Activated CD4-positive, alpha-beta T cell treated with anti-CD3 and anti-CD28 coated beads, Interleukin-2, Interleukin-6, amounts not matched to agents 100 ng/mL and 50 ng/mL, durations not matched to agents 16 hours and 8 hours (primary cell): ENCODE measurements at places on chromosomes 1 and 21.
A peak's percentile ranks its signal among the peaks of the same experiment; 100 is the strongest.

- no peak for DNase-seq
These were observed 18.1 kb downstream of the CITED4 start for GRCh38 chr1:40844079-40844478.

GRCh38 chr21:32742396-32742795 lies 14.6 kb upstream of the SYNJ1 start:
- no peak for DNase-seq

DNA sequence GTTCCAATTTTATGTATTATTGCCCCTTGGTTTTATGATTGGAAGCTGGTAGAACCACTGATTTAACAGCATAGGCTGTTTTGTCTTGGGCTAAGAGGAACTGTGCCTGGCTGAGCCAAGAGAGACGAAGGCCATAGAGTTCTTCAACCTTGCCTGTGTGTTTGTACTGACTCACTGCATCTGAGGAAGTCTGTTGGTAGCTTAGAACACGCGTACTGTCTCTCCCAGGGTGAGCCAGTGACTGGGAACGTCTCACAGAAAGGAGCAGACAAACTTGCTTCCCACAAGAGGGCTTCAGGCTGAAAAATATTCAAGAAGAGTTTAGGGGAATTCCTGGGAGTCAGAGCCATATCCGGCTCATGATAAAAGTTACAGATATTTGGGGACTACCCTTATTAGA lies 14.9 kb downstream of the TMEM51 start:
- DNase-seq, result no peak

GRCh38 chr1:110309139-110309538 lies 30.0 kb upstream of the RBM15 start:
- DNase-seq, result no peak

- DNase-seq, result peak; percentile 0
These were observed 40.9 kb upstream of the SIK1 start for GRCh38 chr21:43467785-43468184.

- DNase-seq, result no peak
These were observed 19.3 kb upstream of the TBX19 start for GRCh38 chr1:168261390-168261789.

GRCh38 chr1:55015123-55015522 lies 16.4 kb downstream of the BSND start:
- DNase-seq, result no peak

GRCh38 chr1:247906504-247907047 lies 11.2 kb downstream of the OR2W3 start:
- DNase-seq, result peak; percentile 10

DNA sequence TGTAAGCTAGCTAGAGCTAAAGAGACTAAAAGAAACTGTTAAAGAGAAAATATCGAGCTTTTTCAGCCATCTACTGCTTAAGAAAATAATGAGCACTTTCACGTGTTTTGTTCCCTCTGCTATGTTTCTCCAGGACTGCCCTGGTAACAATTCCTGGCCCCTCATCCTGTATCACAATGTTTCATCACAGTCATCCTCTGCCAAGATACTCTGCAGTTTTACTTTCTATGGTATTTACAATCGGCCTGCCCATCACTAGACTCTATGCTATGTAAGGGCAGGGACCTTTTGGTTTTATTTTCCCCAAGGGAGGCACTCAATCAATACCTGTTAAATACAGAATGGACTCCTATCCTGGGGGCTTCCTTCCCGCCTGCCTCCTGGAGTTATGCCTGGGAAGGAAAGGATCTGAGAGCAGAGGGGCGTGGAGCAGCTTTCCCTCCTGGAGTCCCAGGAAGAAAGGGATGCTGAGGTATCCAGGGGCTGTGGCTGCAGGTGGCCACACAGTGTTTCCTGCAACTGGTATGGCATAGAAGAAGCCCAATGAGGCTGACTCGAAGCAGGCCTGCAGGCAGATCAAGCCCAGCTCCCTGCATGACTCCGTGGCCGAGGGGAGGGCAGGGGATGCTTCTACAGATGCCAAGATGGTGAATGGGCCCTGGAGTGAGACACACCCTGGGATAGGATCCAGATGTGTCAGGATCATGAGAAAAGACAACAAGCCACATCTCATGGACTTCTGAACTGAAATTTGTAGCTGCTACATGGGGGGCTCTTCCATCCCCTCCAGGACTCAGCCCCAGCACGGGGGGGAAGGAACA lies 52.9 kb downstream of the MATN1 start:
- no peak for DNase-seq

GRCh38 chr1:205504311-205505075 lies at the start of gene CDK18:
Gene CDK18, plus strand, starts transcription at chr1:205504669. Its CDS starts 18,499 bp downstream, at chr1:205523168.
- peak; percentile 41 for DNase-seq

GRCh38 chr1:38558500-38559445 lies 300.8 kb downstream of the RRAGC start:
- DNase-seq, result no peak

DNA sequence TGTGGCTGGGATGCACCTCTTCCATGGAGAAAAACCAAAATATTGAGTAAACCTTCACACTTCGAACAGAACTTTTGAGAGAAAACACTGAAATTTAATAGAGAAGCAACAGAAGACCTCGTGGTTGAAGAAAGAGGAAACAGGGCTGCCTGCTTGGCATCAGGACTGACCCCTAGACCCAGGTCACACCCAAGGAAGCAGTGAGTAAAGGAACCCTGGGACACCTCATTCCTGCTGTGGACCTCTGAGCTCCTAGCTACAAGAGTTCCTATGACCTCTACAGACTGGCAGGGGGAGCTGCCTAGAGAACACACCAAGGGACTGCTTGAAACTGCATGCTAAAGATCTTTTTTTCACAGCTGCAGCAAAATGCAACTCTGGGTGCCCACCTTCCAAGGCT lies 67.8 kb downstream of the FASLG start:
- no peak for DNase-seq

- DNase-seq, result no peak
These were observed 127.0 kb downstream of the CRB1 start for GRCh38 chr1:197394831-197395608.

DNA sequence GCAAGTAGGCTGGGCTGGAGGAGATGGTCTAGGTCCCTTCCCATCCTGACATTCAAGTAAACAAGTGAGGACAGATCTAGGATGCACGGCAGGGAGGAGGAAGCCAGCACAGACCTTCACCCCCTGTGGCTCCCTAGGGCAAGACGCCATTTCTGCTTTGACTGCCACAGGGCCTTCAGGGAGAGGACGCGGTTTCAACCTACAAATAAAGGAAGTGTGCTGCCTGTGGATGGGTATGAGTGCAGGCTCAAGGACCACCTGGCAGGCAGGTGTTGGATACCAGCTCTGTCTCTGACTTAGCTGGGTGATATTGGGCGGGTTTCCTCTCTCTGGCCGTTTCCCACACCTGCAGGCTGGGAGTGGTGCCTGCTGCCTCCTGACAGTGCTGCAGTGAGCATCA lies 16.2 kb downstream of the SLC2A1 start:
- no peak for DNase-seq

DNA sequence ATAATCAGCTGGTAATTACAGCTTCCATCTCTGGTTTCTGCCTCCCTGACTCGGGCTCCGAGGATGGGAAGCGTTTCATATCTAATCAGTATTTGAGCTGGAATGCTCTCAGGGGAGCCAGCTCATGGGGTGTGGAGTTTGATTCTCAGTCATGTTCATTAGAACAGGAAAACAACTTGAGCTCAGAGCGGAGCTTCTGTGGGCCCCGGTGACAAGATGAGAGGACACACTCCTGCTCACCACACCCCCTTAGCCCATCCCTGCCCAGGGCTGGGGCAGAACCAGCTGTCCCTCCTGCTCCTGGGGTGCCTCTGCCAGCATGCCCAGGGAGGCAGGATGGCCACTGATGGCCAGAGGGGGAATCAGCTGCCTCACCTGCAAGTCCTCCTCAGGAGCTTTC lies 726.0 kb downstream of the PTPRU start:
- DNase-seq, result no peak

DNA sequence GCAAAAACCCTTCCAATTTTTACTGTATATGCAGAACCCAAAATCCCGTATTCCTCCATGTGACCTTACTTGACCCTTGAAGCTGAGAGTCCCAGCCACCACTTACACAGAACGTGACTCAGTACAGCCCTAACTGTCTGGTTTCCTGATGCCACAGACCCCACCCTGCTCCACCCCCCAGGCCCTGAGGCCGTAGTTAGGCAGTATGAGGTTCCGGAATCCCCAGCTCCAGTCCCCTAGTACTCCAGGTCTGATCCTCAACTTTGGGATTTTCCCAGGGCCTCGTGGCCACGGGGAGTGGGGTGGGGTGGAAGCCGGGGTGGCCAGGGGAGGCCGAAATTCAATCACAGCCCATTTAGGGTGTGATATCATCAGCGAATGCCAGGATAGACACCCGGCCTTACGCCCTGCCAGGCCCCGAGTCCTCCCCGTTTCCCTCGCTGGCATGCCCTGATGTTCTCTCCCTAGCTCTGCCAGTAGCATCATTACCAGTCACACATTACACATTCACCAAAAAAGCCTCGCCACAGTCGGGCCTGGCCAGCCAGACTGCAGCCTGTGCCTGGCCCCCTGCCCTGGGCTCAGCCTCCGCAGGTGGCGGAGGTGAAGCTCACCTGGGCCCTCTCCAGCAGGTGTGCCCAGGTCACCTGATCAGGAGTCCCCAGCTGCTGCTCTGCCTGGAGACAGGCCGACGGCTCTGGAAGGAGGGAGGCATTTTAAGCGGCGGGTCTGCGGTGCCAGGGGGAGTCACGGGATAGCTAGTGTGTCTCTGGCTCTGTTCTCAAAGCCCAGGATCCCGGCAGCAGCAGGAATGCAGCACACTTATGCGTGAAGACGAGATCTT lies 70.8 kb downstream of the SCCPDH start:
- DNase-seq, result no peak

- DNase-seq, result no peak
These were observed 46.7 kb downstream of the RGS4 start for GRCh38 chr1:163115887-163116286.

GRCh38 chr21:43332861-43333297 lies 94.1 kb downstream of the SIK1 start:
- no peak for DNase-seq

DNA sequence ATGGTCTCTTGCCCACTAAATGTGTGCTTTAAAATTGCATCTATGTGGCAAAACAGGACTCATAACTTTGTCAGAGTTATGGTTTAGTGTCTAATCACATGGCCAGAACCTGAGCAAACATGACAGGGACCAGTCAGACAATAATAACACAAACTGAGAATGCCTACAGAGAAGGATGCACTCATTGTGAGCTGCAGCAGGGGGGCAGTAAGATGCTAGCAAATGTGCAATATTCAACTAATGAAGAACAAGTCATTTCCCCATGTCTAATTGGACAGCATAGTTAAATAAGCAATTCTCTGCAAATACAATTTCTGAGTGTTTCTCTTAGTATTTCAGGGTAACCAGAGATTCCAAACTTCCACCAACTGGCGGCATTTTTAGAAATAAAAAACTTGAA lies 30.8 kb downstream of the SPAG17 start:
- no peak for DNase-seq

- no peak for DNase-seq
These were observed 33.1 kb downstream of the LTN1 start for GRCh38 chr21:28959367-28960099.

DNA sequence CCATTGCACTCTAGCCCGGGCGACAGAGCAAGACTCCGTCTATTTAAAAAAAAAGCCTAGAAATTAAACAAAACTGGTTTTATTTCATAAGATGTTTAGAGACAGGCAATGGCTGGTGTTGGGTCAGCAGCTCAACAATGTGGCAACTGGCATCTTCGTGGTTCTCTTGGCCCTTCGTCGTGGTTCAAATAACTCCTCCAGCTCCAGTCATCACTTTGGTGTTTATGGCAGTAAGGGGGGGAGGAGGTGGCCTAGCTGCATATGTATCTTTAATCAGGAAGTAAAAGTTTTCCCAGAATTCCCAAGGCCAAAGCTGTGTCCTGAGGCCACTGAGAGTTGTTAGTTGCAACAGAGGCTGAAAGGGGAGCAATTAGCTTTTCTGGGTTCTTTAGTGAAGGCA lies 13.0 kb upstream of the LTN1 start:
- no peak for DNase-seq

GRCh38 chr21:26845066-26845758 lies at the start of gene ADAMTS1:
Gene ADAMTS1, minus strand, starts transcription at chr21:26845409. Its CDS starts 455 bp downstream, at chr21:26844954.
- peak; percentile 24 for DNase-seq

DNA sequence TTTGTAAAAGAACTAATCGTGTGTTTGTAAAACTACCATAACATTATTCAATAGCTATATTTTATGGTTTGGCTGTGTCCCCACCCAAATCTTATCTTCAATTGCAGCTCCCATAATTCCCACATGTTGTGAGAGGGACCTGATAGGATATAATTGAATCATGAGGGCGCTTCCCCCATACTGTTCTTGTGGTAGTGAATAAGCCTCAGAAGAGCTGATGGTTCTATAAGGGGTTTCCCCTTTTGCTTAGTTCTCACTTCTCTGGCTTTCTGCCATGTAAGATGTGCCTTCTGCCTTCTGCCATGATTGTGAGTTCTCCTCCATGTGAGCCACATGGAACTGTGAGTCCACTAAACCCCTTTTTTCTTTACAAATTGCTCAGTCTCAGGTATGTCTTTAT lies 1372.3 kb downstream of the AMY1C start:
- DNase-seq, result no peak

DNA sequence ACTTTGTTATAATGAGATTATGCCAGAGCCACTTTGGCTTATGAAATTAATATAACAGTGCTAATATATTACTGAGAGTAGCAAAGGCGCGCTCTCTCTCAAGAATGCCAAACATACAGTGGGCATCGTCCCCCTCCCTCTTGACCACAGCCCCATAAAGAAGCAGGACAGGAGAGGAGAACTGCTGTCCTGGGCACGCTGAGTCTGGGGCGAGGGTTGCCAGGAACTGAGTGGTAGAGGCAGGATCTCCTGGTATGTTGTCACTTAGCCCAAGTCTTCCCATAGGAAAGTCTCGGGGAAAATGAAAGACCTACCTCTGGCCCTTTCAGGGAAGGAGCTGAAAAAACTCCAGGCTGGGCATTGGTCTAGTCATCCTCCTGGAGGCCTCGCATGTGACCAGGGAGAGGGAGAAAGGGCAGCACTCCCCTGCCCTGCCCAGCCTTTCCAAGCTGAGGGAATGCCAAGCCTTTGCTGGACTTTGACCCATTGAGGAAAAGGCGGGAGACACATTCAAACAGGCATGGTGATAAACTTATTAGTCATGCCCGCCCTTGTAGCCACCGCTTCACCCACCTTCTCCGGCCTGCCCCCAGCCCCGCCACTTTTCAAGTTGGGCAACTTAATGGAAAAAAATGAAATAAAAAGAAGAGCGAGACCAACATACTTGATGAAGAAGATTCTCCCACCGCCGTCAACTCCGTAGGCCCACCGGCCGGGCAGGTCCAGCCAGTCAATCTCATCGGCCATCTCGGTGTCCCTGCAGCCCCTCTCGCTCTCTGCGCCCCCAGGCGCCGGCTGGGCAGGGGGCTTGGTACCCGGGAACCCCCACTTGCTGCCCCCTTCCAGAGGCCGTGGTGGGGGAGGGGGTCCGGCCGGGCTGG lies 17.4 kb upstream of the PLEKHA6 start:
- no peak for DNase-seq
